Activated T-cell treated with anti-CD3 and anti-CD28 coated beads for 24 hours (primary cell): ENCODE measurements at places on chromosomes 2 and 18.
A peak's percentile ranks its signal among the peaks of the same experiment; 100 is the strongest.

GRCh38 chr2:74017223-74017622 is 32.5 kb downstream of the TET3 start:
- DNase-seq = no peak

- DNase-seq = no peak
These were observed 29.5 kb downstream of the LAMA3 start for GRCh38 chr18:23718731-23719130.

DNA sequence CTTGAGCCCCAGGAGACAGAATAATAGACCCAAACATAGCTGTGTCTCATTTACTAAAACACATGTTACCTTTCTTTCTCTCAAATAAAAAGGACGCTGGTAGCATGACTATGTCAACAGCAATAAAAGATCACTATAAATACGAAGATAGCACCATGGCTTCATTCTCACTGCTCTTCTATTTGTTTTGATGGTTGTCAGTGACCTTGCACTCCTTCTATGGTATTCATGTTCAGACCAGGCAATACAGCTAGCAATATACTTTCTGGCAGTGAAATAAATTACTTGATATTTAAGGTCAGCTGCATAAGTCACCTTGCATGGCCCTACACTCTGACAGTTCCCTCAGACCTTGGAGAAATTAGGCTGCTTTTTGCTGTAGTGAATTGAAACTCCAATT is 263.2 kb upstream of the CDH7 start:
- DNase-seq = no peak

GRCh38 chr18:2009942-2010697 is 561.2 kb downstream of the METTL4 start:
- DNase-seq = no peak

GRCh38 chr2:74041182-74041581 is 56.5 kb downstream of the TET3 start:
- DNase-seq = no peak

DNA sequence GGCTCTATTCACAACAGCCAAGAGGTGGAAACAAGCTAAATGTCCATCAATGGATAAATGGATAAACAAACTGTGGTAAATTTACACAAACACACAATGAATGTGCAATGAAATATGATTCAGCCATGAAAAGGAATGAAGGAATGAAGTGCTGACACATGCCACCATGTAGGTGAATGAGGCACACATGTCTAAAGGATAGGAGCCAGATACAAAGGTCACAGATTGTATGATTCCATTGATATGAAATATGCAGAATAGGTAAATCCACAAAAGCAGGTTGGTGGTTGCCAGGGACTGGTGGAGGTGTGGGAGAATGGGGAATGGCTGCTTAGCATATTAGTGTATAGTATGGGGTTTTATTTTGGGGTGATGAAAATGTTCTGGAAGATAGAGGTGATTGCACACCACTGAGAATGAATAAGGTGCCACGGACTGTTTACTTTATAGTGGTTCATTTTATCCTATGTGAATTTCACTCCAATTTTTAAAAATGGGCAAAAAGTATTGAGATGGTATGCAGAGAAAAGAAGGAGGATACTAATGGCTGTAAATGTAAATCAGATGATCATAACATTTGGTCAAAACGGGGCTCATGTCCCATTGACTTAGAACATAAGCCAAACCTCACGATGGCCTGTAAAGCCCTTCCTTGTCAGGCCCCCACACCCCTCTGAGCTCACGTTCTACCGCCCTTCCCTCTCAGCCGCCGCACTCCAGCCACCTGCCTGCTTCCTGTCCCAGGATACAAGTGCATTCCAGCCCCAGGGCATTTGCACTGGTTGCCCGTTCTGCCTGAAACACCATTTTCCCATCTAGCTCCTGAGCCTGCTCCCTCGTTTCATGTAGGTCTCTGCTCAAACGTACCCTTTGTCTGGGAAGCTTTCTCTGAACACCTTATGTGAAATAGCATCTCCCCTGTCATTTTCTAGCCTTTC is 165.5 kb downstream of the DDX1 start:
- DNase-seq = no peak

GRCh38 chr2:239000500-239001073 is 152.7 kb downstream of the TWIST2 start:
- DNase-seq = no peak

DNA sequence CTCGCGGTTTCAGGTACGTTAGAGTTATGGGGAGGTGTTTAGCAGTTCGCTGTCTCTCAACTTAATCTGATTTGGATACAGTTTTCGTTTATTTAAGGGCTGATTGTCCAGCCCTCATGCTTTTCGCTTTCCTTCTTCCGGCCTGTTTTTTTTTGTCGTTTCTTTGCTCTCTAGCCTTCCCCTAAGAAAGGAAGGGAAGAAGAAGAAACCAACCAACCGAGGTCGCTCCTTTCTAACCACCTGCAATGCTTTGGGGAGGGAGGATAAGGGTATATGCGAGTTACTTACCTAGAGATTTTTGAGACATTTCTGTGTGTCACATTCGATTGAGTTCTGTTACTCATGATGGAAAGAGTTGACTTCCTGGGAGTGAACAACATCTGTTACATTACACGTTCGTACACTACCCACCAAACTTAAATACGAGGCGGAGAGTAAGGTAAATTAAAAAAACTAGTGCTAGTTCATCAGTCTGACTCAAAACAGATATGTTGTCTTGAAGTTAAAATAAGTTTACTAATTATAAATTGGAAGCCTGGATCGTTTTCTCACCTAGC is 918 bp downstream of the EIF5B start:
- DNase-seq = peak; percentile 8

DNA sequence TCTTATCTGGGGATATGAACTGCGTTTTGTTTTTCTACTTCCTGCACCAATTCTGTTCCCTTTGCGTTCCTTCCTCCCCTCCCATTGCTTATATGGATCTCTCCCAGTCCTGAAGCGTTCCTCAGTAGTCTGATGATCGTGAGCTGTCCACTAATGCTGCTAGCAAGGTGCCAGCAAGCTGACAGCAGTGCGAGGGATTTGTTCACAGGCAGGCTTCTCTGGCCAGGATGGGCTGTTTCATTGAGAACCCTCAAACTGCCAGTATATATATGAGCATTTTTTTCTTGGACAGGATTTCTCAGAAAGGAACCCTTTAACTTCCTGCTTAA is 40.1 kb downstream of the GTF3C3 start:
- DNase-seq = no peak

DNA sequence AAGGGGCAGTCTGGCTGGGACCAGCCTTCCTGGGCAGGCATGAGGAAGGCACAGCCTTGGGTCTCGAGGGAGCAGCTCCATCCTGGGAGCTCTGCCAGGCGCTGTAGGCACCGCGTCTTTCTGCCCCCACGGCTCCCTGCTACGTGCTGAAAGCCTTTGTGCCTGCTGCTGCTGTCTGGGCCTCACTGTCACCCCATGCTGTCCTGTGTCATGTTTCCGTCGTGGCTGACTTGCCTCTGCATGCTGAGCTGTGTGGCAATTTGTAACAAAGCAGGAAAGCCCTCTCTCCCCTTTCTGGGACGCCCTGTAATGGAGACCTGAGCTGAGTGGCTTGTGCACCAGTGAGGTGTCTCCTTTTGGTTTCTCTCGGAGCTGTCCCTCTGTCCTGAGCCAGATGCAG is 152.5 kb downstream of the TSN start:
- no peak for DNase-seq

DNA sequence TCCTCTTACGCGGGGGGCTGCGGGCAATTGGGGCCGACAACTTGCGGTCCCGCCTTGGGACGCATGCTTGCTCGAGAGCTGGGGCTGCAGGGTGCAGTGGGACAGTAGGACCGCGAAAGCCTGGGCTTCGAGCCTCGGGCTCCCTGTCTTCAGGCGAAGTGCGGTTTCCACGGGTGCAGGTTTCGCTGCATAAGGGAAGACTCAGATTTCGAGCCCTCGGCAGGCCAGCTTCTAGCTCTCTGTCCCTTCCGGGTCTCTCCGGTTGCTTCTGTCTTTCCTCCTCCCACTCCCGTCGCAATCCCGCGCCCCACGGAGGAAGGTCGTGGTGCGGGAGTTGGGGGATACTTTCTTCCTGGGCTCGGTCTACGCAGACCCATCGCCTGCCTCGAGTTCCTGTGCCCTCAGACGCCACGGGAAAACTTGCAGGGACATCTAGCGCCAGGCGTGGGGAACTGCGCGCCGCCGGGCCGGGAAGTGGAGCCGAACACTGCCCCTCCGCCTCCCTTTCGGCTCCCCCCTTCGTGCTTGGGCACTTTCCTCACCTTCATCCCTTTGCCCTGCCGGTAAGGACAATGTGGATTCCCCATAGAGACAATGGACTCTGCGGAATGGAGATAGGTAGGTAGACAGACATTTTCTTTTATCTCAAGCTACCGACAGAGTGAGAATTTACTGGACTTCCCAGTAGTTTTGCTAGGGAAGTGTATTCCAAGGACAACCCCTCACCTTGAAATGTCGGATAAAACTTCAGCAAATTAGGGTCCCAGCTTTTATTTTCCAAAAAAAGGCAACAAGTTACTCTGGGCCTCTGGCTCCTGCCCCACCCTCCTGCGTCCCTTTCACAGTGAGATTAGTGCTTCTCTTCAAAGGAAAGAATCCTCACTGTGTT is 4.2 kb upstream of the HOXD13 start:
- DNase-seq = no peak

GRCh38 chr18:35692866-35693265 is 111.3 kb downstream of the GALNT1 start:
- DNase-seq = no peak
